Chondrocyte (in vitro differentiated cells): ENCODE measurements at places on chromosomes 6 and 20. TPM values are rescaled to one million over a fixed set of nuclear protein-coding genes. Genes with fewer than 3 reads are reported as not detected.

The TNNC2 gene
- total RNA-seq: 0.46 to 0.63 TPM (median 0.52 TPM) in 3 replicates

DNA sequence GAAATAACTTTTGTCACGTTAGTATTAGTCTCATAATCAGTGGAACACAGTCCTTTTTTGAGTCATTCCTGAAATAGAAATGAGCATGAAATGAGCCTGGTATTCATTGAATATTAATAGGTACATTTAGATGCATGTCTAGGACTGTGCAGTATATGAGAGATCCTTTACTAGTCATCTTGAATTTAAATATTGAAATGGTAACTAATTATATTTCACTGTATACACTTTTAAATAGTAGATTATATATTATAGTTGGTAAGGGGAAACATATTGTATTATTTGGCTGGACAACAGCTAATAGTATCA is 59.4 kb downstream of the RSPO3 start:
- peaks cover 41% of the 10 kb centered on the region for H3K4me1 ChIP-seq
- no peak overlapping the region for H3K4me3 ChIP-seq
- H3K27me3 ChIP-seq: no peaks in the 10 kb centered on the region
- DNase-seq: no peak
- H3K36me3 ChIP-seq: no peaks in the 10 kb centered on the region

GRCh38 chr6:24775520-24776058 is 852 bp downstream of the GMNN start:
- H3K4me3 ChIP-seq: peak overlapping the region; percentile 99
- no peaks in the 10 kb centered on the region for H3K27me3 ChIP-seq
- no peak for DNase-seq
- no peaks in the 10 kb centered on the region for H3K36me3 ChIP-seq

- H3K36me3 ChIP-seq: no peaks in the 10 kb centered on the region
- H3K4me1 ChIP-seq: peaks cover 23% of the 10 kb centered on the region
- H3K27ac ChIP-seq: no peak overlapping the region
- no peak for DNase-seq
Measured at GRCh38 chr20:46811224-46812084, 83.2 kb upstream of the EYA2 start.

DNA sequence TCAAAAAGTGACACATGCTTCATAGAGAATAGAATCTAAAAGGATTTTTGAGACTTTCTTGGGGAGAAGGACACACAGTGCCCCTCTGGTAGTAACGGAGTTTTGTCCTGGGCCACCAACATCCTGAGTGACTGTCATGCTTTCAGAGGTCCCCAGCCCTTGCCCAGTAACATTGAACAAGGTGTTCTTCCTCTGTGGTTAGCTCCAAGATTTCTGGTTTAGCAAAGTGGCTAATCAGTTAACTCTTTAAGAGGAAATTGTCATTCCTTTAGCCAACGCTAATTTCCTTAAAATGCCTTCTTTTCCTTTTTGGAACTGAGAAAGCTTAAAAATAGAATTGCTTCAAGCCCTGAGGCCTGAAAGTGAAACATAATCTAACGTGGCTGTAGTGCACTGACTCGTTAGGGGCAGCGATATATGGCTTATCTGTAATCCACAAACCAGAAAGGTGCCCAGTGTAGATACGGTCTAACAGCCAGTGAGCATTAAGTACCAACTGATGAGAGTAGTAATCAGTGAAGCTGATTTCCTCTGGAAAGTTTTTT is 7.8 kb downstream of the E2F3 start:
- H3K27ac ChIP-seq: peak overlapping the region; percentile 2
- no peak overlapping the region for H3K4me3 ChIP-seq
- no peak for DNase-seq
- no peaks in the 10 kb centered on the region for H3K27me3 ChIP-seq
- H3K36me3 ChIP-seq: peaks cover 2% of the 10 kb centered on the region
